ENCODE measurements at places on chromosomes 3 and 15.

- DNase-seq: peak; percentile 74
Observed at GRCh38 chr3:123067689-123068600, 1.1 kb downstream of the PDIA5 start.

- DNase-seq: no peak
Observed at GRCh38 chr3:124653071-124653796, 77.0 kb upstream of the UMPS start.

GRCh38 chr3:58793938-58794337 is 127.4 kb upstream of the FAM3D start:
- no peak for DNase-seq

- peak; percentile 43 for DNase-seq
Observed at GRCh38 chr3:186996356-186996755, 66.0 kb downstream of the ST6GAL1 start.

- DNase-seq: no peak
Observed at GRCh38 chr15:74038707-74039655, 43.4 kb downstream of the GOLGA6A start.

GRCh38 chr3:55719508-55719907 is 232.4 kb upstream of the WNT5A start:
- no peak for DNase-seq

DNA sequence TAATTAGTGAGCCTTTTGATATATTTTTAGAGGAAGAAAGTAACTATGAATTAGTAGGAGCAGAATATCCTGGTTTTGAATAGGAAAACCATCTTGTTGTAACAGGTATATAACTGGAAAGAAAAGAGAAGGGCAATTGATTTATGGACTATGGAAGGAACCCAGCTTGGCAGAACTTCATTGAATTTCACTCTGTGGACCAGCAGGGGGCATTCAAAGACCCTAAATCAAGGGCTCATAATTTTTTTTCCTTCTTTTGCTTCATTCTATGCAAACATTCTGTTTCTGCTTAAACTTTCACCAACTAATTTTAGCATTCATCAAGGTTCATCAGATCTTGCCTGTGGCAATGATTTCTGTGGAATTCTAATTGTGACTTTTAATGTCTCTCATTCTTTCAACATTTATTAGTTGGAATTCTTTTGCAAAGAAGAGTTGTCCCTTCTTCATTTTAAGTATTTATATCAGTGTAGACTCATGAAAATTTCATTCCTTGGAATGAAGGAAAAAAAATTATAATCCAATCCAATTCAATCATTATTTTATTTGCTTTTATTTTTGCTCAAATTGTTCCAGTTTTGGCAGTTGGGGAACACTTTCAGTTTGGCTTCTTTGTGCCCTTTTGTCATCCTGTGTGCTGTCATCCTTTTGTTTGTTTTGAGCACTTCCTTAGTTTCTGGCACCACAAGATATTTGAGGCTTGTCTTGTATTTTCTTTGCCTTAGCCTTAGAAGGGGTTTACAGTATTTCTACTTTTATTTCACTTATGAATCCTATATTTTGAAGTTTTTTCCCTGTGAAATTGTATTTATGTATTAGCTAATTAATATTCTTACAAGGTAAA is 30.4 kb downstream of the NXPE3 start:
- peak; percentile 23 for DNase-seq

DNA sequence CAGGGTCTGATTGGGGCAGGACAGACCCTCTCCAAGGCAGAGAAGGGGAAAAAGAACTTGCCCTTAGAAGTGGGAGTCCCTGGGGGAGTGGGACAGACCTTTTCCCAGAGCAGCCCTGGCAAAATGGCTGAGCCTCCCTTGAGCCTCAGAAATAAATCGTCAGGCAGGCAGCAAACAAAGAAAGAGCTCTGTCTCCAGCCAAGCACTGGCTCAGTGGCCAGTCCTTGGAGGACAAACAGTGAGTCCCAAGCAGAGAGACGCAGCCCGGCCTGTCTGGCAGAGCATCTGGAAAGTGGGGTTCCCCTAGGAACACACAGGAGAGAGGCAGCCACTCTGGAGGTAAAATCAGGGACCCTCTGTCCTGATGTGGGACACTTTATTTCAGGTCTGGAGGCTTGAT is 1.8 kb downstream of the SLC6A1 start:
- no peak for DNase-seq

GRCh38 chr3:66098436-66098835 is 59.7 kb upstream of the MAGI1 start:
- DNase-seq: no peak

DNA sequence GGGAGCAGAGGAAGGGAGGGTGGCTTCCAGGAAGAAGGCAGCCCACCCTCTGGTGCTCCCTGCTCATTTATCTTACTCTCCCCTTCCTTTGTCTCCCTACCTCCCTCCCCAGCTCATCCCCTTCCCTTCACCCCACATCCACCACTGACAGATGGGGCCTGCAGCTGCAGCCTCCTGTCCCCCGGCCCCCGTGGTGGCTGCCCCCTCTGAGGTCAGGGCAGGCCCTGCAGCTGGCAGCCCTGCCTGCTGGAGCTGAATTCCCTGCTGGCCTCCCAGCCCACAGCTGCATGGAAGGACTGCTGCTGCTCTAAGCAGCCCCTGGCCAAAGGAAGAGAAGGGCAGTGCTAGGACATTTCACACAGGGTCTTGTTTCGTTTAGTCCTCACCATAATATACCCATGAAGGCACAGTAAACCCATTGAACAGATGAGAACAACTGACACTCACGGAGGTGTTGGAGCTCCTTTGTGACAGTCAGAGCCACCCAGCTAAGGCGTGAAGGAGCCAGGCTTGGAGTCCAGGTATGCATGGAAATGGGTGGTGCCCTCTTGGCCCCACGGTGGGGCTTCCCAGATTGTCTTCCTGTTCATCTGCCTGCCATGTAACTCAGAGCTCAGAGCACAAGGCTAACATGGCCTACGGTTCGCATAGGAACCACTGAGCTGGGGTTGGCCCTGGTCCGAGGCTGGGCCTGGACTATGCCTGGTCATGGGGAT is 121.7 kb upstream of the PRR20G start:
- no peak for DNase-seq

DNA sequence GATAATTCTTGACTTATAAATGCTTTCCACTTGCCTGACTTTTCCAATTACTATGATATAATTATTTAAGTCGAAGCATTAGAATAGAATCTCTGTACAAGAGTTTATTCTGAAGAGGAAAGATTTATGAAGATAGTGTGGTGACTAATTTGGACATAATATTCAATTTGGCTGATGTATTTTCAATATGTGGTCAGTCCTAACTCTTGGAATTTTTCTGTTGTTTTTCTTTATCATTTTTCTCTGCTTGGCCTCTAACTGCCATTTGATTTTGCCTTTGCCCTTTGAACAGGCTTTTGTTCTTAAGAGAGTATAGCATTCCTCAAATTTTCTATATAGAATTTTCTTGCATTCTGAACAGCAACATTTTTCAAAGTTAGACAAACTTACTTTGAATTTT is 2.6 kb upstream of the MDFIC2 start:
- no peak for DNase-seq

GRCh38 chr15:88187195-88187594 is 69.3 kb downstream of the NTRK3 start:
- DNase-seq: no peak

GRCh38 chr3:38257583-38257982 is 8.0 kb upstream of the SLC22A13 start:
- no peak for DNase-seq

DNA sequence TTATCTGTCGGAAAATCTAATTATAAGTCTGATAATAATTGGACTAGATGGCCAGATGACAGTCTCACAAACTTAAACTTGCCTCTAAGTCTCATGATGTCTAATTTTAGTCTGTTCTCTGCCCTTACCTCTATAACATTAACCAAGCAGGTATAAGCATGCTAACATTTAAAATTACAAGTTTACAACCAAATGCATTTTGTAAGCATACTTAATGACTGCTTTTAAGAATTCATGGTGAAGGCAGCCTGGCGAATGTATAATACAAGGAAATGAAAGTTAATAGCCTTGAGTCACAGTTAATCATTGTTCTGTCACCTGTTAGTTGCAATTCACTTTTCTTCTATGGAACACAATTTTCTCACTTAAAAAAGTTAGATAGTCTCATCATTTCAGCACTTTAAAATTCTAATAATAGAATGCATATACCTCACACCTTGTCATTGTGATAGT is 16.5 kb downstream of the BCHE start:
- DNase-seq: no peak

DNA sequence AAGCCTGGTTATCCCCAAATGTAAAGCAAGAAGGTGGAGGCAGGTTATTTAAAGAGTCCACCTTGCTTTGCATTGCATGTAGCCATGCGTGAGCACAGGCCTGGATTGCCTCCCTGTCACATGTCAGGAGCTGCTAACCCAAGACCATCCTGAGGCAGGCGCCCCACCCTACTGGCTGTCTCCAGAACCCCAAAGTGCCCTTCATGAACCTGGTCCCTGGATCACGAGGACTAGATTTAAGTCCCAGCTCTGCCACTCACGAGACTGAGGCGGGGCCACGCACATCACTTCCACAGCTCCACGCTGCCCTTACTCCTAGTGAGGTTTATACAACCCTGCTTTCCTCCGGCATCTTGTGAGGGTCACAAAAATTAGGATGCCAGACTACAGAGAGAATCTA is 17.6 kb downstream of the MRPL46 start:
- no peak for DNase-seq

DNA sequence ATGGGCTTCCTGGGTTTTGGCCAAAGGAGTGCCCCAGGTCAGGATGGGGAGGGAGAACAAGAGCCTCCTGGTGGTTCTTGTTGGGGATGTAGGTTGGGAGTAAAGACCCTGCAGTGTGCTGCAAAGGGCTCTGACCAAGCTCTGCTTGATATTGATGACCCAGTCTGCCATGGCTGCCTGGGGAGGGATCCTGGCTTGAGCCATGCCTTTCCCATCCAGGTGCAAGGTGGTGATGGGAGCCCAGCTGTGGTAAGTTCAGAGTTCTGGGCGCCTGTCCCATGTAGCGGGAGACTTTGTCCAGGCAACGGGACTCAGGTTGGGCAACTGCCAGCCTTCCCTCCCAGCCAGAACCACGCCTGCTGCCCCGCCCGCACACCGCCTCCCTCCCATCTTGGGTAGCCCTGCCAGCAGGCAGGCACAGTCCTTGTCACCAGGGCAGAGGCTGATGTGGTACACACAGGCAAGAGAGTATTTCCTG is 2.6 kb downstream of the GNAI2 start:
- DNase-seq: no peak

DNA sequence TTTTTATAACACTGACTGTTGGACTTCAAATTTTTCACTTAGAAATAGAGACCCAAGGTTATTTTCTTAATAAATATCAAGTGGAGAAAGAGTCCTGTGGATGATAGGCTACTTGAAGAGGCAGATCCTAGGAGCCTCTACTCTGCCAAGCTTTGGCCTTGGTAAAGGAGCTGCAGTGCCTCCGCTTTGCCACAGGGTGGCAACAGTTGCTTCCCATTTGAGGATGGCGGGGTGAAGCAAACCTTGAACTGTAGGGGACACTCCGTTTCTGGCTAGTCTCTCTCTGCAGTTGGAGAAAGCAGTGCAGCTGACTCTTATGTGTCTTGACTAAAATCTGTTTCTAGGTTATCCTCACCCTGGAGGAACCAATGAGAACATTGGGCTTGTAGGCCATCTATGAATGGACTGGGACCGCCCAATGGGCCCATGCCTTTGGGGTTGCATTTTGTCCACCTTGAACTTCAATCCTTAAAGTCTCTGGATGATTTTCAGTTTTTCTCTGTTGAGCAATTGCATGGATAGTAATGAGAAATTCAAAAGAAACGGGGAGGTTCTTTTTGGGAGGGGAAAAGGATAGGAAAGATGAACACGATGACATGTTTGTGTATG is 9.8 kb downstream of the SCG5 start:
- DNase-seq: peak; percentile 26

DNA sequence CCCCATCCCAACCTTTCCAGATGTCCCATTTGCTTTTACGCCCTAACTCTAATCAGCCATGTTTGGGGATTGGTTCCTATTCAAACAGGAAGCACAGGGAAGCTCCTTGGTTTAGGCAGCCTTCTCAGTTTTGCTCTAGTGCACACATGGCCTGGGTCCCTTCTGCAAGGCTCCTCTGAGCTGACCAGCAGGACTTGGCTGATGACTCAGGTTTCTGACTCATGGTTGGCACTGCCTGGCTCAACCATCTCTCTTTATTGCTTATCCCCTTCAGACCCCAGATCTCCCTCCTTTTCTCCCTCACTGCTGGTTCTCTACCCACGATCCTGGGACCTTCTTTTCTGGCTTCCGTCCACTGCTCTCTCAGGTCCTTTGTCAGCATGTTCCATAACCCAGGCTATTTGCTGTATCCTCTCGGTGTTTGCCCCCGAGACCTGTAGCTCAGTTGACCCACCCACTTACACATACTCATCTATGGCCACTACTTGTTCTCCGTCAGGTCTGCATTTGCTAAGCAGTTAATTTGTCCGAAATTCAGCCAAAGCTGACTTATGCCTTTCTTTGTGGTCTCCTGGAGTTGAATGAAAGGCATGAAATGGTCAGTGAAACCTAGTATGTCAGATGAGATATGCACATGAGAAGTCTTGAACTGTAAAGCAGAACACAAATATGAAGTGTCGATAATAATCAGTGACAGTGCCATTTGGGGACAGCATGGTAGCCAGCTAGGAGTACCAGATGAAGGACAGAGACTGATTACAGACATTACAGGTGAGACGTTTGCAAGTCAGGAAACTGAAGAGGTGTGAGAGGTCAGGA is 323.5 kb upstream of the ROPN1 start:
- DNase-seq: no peak

DNA sequence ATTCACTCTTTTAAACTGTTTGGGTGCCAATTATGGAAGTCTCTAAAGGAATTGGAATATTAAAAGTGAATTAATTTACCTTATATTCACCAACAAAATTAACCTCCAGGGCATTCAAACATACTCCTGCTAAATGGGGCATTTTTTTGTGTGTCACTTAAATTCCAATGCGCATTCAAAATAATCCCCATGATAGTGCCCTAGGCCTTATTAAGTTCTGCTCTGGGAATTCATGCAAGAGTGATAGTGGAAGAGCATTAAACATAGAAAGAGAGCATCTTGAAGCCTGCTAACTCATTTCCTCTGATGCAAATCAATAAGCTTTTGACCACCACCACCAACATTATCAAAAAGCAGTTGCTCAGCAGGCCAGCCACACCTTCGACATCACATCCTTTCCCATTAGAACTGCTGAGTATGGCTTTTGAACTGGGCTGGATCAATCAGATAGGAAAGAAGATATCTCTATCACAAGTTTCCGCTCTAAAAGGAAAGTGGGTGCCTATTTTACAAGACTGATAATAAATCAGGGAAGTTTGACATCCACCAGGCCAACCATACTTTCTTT is 156.7 kb downstream of the TMCO5A start:
- no peak for DNase-seq

DNA sequence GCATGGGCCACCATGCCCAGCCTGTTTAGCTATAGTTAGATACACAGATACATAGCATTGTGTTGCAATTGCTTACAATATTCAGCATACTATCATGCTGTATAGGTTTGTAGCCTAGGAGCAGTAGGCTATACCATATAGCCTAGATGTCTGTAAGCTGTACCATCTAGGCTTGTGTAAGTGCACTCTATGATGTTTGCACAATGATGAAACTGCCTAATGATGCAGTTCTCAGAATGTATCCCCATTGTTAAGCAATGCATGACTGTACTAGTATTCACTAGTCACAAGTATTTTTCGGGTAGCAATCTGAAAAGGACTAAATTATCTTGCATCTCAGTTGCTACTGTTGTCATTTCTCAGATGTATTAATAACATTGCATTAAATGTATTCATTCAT is 16.0 kb downstream of the PIGB start:
- DNase-seq: no peak

GRCh38 chr3:16177962-16178627 is 3.6 kb downstream of the GALNT15 start:
- no peak for DNase-seq

- DNase-seq: no peak
Observed at GRCh38 chr3:190013943-190014924, 106.5 kb downstream of the P3H2 start.

Data from NCI-H146 (cell line).